Kidney (tissue), 22 donors: ENCODE measurements at places on chromosomes 7 and 10.

- DNase-seq, result no peak
Observed at GRCh38 chr10:35456784-35457183, 120.5 kb downstream of the CCNY start.

GRCh38 chr10:110547139-110547761 is 20.2 kb upstream of the SMC3 start:
- peak; percentile 69 for DNase-seq

DNA sequence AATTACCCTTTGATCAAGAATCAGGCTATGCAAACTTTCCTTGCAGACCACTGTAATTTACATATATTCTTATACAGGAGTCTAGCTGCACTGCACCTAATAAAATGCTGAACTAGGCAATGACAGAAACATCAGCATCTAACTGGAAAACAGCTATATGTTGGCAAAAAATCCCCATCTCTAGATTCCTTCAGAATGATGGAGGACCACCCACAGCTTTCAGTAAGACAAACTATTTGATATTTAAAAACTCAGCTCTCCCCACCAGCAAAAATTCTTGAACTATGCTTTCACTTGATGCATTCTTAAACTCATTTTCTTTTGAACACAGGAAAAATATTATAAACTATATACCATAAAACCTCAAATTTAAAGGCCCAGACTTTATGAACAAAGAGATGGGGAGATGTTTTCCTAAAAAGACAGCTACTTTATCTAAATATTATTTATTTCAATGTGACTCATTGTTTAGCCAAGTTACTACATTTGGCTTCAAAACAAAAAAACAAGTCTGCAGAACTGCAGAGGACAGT is 77.4 kb downstream of the SEMA3C start:
- DNase-seq, result no peak

- DNase-seq, result no peak
Observed at GRCh38 chr10:12622691-12623090, 273.3 kb downstream of the CAMK1D start.

GRCh38 chr10:79424221-79425073 is 21.0 kb downstream of the ZCCHC24 start:
- DNase-seq, result peak; percentile 66

- DNase-seq, result no peak
Observed at GRCh38 chr7:2689951-2690705, 2.1 kb downstream of the AMZ1 start.

DNA sequence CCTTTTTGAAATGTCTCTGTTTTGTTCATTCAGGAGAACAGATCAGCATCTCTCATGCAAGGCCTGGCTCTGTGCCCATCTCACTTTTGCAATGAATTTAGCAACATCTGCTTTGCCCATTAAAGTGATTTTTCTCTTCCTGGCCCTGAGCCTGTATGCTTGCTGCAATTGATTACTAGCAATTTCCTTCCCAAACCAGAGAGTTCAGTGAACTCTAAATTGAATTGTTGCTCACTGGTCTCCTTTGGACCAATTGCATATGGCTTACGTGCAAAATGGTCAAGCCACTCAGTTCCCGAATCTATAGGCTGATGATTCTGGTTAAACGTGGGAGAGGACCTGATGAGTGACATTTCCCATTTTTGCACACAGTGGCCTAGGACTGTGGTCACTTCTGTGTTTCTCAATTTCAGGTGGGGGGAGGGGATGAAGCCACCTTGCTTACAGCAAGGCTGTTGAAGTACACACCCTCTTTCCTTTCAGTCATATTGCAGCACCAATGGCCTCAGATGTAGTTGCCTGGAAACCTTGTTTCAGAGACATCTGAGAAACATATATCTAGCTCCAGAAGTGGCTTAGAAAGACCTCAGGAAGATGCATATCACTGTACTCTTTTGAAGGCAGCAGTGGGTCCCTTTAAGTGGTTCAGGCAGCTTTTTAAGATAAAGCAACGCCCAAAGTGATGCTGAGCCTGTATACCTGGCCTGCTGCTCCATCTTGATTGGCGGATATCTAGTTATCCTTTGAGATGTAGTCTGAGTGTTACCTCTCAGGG is 201.4 kb downstream of the PTEN start:
- DNase-seq, result no peak

GRCh38 chr10:103154521-103155299 is 38.4 kb downstream of the NT5C2 start:
- DNase-seq, result no peak

DNA sequence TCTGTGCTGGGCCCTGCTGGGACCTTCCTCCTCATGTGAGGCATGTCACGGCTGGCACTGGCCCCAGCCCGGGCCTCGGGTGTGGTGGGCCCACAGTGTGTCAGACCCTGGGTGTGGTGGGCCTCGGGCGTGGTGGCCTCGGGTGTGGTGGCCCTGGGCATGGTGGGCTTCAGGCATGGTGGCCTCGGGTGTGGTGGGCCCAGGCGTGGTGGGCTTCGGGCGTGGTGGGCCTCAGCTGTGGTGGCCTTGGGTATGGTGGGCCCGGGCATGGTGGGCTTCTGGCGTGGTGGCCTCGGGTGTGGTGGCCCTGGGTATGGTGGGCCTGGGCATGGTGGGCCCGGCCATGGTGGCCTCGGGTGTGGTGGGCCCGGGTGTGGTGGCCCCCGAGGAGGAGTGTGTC is 40.4 kb downstream of the NKX6-2 start:
- no peak for DNase-seq

DNA sequence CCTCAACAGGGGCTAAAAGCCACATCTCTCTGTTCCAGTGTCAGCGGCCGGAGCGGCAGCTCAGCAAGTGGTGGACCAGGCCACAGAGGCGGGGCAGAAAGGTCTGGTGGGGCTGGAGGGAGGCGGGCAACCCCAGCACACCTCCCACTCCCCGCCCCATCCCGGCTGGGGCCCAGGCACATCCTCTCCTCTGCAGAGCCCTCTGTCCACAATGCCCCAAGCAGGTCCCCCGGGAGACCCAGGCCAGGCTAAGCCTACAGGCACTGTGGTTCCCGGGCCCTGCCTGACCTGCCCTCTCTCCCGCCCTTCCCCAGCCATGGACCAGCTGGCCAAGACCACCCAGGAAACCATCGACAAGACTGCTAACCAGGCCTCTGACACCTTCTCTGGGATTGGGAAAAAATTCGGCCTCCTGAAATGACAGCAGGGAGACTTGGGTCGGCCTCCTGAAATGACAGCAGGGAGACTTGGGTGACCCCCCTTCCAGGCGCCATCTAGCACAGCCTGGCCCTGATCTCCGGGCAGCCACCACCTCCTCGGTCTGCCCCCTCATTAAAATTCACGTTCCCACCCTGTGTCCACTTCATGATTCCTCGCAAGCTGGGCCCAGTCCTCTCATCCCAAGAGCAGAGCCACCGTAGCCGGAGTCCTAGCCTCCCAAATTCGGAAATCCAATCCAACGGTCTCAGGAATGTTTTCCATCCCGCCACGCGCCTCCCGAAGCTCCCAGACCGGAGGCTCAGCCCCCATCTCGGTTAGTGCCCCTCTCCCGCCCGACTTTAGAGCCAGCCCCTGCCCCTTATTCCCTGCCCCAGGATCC is 2.1 kb downstream of the ADIRF start:
- DNase-seq, result peak; percentile 96
